ENCODE measurements at places on chromosomes 5 and 9.
A peak's percentile ranks its signal among the peaks of the same experiment; 100 is the strongest.

- DNase-seq, result no peak
These were observed 50.4 kb upstream of the CKMT2 start for GRCh38 chr5:81182396-81183390.

GRCh38 chr5:88940713-88941112, 57.7 kb upstream of the MEF2C start:
- DNase-seq, result peak; percentile 17

DNA sequence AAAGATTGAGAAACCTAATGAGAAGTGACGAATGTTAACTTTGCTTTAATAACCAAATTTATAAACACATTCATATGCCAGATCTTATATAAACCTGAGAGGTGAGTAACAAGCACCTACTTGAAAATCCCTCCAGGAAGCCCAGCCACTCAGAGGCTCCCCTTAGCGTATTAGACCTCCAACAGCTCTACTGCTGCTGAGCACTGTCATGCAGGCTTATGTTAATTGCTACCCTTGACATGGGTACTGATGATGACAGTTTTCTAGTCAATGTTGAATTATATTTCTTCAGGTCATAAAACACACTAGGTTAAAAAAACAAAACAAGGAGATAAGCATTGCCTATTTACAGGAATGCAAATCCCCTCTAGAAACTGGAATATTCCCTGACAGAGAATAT, 161.2 kb downstream of the MPDZ start:
- DNase-seq, result no peak

DNA sequence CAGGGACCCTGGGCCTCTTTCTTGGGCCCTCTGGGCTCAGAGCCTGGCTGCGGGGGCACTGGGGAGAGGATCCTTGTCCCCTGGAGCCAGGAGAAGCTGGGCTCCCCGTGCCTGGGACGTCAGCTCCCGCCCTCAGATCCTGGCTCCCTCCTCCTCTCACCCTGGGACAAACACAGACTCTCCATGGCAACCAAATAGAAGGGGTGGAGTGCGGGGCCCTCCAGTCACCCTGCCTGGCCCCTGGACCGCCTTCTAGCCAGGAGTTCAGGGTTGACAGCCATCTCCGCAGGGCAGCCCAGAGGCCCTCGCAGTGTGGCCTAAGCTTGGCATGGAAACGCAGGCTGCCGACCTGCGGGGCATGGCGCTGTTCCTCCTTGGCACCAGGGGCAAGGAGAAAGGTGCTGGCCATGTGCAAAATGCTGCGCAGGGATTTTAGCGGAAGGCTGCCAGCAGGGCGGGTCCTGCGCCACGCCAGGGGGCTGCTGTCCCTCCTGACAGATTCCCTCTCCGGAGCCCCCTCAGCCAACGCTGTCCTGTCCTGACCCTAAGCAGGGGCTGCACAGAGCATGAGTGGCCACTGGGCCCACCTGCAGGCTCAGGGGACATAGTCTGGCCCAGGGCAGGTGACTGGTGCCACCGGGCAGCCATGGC, 1.0 kb downstream of the ZDHHC11 start:
- no peak for DNase-seq

GRCh38 chr9:93186215-93186945, 2.4 kb downstream of the WNK2 start:
- no peak for DNase-seq

DNA sequence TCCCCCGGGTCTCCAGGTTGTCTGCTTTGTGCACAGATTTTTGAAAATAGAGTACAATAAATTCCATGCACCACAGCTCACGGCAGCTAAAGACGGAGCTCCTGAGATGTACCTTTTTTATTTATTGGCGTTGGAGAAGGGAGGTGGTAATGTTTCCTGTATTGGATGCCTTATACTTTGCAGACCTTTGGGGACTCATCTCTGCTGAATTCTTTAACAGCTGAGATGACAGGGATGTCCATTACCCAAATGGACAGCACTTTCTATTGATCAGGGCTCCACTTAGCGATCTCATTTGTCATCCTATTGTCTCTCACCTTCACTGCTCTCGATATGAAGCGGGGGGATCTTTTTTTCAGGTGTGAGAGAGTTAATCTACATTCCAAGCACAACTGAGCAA, 137.8 kb downstream of the EFNA5 start:
- DNase-seq, result no peak

DNA sequence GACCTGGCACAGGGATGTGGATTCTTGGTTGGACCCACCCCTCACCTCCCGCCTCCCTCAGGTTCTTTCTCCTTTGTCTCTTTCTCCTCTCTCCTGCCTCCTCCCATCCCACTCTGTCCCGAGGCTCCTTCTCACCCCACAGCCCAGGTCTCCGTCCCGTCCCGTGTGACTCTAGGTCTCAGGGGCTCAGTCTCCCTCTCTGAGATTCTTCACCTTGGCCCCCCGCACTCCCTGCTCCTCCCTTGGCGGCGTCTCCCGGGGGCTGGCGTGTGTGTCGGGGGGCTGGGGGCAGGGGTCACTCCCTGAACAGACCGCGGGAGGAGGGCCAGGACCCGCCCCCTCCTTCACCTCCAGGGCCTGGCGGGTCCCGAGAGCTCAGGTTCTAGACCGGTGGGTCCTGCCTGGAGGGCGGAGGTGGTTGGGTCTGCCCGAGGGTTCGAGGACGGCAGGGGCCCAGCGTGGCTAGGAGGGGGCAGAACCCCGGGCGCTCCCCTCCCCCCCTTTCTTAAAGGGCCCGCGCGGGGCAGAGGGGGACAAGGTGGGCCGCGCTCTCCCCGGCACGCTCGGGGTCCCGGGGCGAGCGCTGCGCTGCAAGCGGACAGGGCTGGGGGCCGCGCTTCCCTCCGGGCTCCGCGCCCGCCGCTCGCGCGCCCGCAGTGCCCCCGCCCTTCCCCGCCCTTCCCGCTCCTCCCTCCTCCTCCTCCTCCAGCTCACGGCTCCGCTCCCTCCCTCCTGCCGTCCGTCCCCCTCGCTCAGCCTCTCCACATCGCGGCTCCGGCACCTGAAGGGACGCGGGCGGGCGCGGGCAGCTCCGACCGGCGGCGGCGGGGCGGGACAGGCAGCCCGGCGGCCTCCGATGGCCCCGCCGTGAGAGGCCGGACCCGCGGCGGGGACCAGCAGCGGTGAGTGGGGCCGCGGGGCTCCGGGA, at the start of gene PSD2:
PSD2 (plus strand) TSS at position 735 of the 928 bp plus-strand sequence. CDS start 13,633 bp downstream, outside the sequence.
- no peak for DNase-seq

GRCh38 chr9:14097215-14097614, 216.7 kb downstream of the NFIB start:
- DNase-seq, result no peak

GRCh38 chr5:107146901-107147300, 523.8 kb downstream of the EFNA5 start:
- no peak for DNase-seq

DNA sequence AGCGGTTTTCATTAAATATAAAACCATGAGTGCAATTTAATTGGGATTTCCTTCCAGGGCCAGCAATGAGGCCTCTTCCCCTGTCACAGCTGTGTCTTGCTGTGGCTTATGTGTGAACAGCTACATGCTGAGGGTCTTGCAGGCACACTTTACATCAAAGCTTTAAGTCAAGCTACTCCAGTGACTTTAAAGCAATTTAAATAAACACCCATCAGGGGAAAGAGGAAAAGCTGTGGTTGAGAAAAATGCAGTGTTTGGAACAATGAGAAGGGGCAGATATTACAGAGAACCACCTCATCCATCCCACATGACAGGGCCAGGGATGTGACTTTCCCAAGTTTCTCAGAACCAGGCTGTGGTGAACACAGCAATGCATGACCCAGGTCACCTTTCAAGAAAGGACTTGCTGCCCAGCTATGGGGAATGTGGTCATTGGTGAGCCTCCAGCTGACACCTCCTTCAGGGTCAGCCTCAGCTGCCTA, 115.9 kb upstream of the LPAR1 start:
- DNase-seq, result no peak

GRCh38 chr5:171640480-171640879, 145.1 kb upstream of the SMIM23 start:
- no peak for DNase-seq

DNA sequence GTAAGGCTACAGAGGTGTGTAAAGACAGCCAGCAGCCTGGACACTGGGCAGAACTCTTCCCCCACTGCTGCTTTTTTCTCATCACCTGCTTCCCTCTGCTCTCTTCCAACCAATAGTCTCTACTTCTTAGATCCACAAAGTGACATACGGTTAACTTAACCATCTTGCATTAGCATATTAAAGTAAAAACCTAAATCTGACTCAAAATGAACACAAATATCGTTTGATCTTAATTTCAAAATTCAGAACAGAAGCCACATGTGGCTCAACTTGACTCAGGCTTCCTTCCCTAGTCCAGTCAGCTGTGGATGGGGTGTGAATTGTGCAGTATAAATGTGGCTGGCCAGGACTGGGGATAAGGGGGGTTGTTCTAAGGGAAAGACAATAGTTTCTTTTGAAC, 114.3 kb downstream of the STARD4 start:
- DNase-seq, result no peak

GRCh38 chr5:97101189-97101910, 41.1 kb downstream of the LIX1 start:
- DNase-seq, result no peak

DNA sequence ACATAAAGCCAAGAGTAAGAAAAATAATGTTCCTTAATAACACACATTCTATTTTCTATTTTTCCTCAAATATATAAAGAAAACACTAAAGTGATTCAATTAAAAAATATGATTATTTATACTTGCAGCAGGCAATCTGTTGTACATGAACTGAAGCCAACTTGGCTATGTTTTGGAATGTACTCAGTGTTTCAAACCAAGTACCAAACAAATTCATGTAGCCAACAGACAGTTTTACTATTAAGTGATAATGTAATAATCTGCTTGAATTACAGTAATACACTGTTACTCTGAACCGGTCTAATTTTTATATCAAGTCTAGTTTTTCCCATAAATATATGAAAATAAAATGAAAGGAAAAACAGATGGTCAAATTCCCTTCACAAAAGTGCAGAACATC, 58.0 kb downstream of the CEP120 start:
- no peak for DNase-seq

GRCh38 chr9:20405616-20406015, 216.7 kb downstream of the MLLT3 start:
- DNase-seq, result no peak

GRCh38 chr5:160978944-160979343, 126.9 kb upstream of the ATP10B start:
- DNase-seq, result no peak

DNA sequence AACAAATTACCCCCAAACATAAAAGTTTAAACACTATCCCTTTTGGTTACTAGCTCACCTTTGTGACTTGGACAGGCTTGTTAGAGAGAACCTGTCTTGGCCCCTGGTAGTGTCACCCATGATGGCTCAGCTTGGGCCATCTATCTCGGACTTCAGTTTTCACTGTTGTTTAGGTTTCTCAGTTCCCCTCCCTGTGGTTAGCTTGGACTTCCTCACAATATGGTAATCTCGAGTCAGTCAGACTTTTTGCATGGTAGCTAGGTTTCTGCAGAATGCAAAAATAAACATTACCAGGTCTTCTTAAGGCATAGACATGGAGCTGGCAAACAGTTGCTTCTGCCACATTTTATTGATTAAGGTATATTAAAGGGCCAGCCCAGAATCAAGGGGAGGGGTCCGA, 324.3 kb upstream of the RORB start:
- DNase-seq, result peak; percentile 22

GRCh38 chr9:127402401-127403090, 5.6 kb downstream of the SLC2A8 start:
- no peak for DNase-seq

DNA sequence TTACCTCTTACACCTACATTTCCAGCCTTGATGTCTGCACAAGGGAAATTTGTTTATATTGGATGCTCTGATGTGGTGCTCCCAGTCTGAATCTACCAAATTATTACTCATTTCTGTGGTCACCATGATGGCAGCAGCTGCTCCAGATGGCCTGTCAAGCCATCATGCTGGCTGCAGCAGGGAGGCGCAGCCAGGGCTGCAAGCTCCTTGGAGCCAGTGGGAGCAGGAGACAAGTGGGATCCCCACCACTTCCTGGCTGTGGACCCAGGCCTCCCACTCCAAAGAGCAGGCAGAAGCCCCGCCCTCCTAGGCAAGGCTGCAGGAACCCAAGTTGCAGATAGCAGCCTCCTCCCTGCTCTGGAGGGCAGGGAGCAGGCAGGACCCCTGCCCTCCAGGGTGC, 241.1 kb upstream of the ATP10B start:
- no peak for DNase-seq

DNA sequence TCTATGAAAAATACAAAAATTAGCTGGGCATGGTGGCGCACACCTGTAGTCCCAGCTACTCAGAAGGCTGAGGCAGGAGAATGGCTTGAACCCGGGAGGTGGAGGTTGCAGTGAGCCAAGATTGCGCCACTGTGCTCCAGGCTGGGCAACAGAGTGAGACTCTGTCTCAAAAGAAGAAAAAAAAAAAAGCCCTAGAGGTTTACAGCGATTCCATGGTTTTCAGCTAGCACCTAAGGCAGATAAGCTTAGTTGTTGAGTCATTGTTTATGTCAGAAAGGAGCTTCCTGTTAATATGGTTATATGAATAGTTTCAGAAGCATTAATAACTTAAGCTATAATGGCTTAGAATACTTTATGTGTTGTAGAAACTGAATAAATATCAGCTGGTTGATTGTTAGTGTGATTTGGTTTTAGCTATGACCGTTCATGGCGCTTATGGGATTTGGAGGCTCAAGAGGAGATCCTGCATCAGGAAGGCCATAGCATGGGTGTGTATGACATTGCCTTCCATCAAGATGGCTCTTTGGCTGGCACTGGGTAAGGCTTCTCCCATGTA, 13.0 kb downstream of the RNF183 start:
- no peak for DNase-seq

DNA sequence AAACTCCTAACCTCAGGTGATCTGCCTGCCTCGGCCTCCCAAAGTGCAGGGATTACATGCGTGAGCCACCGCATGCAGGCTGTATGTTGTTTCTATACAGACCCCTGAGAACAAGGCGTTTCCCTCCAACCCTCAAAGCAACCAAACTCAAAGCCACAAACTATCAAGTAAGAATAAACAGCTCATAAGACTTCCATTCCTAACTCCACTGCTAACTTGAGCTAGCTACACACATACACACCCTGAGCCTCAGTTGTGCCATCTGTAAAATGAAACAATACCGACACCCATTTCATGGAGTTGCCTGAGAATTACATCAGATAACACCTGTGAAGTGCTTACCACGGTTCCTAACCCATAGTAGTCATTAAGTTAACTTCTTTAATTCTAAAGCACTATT, 70.8 kb downstream of the SERINC5 start:
- no peak for DNase-seq
